ENCODE measurements at places on chromosomes 12 and 14.

- DNase-seq = no peak
These were observed 8.4 kb downstream of the PITPNM2 start for GRCh38 chr12:123142518-123142840.

- DNase-seq = no peak
These were observed 9.2 kb downstream of the OAS2 start for GRCh38 chr12:112987561-112987960.

GRCh38 chr12:69397978-69398377 is 38.4 kb downstream of the YEATS4 start:
- DNase-seq = no peak

- peak; percentile 20 for DNase-seq
These were observed 92.7 kb upstream of the DNM1L start for GRCh38 chr12:32586390-32586789.

DNA sequence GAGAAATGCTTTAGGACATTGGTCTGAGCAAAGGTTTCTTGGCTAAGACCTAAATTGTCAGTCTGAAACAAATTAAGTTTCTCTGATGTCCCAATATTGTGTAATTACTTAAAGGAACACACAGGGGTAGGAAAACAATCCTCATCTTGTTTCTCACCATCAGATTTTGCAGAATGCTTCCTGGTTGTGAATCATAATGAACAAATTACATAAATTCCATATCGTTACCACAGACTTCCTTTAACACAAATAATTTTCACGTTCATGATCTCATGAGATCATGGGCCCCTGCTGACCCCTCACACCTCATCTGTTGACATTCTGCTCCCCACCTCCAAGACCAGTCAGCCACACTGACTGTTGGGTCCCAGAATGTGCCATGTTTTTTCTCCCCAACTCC is 194.1 kb downstream of the MON2 start:
- peak; percentile 33 for DNase-seq

- DNase-seq = no peak
These were observed 71.7 kb upstream of the PRICKLE1 start for GRCh38 chr12:42660968-42661937.

Data from astrocyte of the cerebellum (primary cell).